ENCODE measurements at places on chromosomes 6 and 20. TPM values are rescaled to one million over a fixed set of nuclear protein-coding genes. Genes with fewer than 3 reads are reported as not detected.
A peak's percentile ranks its signal among the peaks of the same experiment; 100 is the strongest.

The SLC26A8 gene
- total RNA-seq, result not detected

The BPIFA3 gene
- not detected for total RNA-seq

GRCh38 chr6:162942866-162943265 lies 215.1 kb downstream of the PACRG start:
- no peak for DNase-seq

DNA sequence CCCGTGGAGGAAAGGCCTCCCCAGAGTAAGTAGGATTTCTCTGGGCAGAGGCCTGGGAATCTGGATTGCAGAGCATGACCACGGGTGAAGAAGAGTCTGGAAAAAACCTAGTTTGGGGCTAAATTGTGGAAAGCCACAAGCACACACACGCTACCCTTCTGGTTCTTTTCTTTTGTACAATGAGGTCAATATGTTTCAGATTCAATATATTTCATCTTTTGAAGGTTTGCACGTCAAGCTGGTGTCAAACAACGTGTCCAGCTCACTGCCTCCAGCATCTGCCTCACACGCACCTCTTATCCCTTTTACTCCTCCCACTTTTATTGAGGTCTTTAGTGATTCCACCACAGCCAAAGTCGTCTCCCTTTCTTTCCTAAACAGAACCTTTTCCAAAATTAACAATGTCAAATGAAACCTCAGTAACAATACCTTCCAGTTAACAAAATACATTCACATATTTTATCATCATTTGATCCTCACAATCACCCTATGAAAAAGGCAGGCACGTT lies 773 bp upstream of the EPB41L2 start:
- no peak for DNase-seq

DNA sequence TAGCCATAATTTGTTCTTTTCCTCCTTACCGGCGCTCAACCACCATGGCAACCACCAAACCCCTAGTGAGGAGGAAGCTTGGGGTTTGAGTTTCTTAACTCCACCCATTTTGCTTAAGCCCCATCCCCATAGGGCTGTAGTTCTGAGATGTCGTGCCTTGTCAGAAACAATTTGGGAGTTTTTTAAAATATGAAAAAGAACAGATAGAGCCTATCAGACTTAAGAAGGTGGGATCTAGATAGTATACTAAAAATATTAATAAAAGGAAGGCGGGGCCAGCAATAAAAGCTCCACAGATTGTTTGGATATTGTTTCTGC lies 5.6 kb downstream of the BRD2 start:
- peak; percentile 45 for DNase-seq

DNA sequence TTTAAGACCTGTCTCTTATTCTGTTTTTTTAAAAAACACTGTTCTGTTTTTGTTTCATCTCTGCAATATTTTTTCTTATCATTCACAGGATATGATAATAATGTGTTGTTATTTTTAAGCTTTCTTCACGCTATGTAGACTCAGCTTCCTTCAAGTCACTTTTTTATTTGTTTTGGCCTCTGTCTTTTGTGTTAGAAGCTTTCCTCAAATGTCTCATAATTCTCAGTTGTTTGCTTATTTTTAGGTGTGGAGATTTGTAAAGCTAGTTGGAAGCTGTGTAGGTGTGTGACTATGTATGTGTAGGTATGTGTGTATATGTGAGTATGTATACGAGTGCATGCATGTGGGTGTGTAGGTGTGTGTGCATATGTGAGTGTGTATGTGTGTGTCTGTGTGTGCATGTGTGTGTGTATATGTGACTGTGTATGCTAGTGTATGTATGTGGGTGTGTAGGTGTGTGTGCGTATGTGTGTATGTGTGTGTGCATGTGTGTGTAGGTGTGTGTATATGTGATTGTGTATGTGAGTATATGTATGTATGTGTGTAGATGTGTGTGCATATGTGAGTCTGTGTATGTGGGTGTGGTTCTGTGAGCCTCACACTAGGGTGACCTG lies 16.3 kb upstream of the VEGFA start:
- no peak for DNase-seq

DNA sequence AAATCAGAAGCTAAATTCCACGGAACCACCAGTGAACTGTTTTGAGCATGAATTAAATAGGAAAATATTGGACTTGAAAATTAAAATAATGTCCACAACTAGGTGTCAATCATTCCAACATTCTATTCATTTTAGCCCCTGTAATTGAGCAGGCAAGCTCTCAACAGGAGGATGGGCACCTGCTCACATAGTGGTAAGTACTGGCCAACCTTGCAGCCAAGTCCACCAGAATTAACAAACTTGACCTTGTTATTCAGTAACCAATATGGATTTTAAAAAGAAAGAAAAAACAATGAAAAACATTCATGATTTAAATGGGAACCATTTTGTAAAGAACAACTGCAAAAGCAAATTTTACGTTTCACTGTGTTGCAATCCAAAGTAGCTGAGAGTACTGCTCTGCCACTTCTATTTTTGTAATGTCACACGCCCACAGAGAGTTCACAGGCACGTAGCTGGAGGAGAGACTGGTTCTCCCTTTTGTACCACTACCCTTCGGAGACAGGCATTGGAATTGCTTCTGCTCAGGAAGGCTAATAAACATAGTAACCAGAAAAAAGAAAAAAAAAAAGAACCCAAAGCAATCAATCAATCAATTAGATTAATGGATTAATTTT lies 75.2 kb upstream of the F13A1 start:
- no peak for DNase-seq

DNA sequence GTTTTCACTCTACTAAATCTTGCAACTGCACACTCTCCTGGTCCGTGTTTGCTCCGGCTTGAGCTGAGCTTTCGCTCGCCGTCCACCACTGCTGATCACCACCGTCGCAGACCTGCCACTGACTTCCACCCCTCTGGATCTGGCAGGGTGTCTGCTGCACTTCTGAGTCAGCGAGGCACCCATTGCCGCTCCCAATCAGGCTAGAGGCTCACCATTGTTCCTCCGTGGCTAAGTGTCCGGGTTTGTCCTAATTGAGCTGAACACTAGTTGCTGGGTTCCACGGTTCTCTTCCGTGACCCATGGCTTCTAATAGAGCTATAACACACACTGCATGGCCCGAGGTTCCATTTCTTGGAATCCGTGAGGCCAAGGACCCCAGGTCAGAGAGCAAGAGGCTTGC lies 98.6 kb upstream of the GPR6 start:
- no peak for DNase-seq

- no peak for DNase-seq
These were observed 65.3 kb downstream of the MKKS start for GRCh38 chr20:10368702-10369041.

Measured in SK-MEL-5 (cell line).